ENCODE measurements at places on chromosomes 2 and 18.

DNA sequence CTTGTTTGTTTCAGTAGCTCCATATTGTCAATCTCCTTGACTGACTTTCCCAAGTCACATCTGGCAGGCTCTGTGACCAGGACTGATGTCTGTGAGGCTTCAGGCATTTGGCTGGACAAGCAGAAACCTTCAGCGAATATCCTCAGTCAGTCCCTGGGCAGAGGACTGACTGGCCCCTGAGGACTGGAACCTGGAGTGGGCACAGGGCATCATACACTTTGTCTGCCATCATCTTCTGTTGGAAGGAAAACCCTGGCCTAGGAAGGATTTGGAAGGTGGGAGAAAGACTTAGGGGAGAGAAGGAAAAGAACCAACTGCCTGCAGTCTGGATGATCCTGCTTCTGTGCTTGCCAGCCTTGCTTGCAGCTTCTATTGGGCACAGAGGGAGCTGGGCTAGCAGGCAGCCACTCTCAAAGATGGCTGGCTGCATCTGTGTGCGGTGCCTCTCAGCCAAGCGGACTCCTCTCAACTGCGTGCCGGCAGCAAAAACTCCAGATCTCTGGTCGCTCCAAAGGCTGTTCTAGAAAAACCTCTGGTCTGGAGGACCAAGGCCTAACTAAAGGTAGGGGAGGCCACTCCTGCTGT, 126.8 kb downstream of the MARCHF4 start:
- no peak for DNase-seq

DNA sequence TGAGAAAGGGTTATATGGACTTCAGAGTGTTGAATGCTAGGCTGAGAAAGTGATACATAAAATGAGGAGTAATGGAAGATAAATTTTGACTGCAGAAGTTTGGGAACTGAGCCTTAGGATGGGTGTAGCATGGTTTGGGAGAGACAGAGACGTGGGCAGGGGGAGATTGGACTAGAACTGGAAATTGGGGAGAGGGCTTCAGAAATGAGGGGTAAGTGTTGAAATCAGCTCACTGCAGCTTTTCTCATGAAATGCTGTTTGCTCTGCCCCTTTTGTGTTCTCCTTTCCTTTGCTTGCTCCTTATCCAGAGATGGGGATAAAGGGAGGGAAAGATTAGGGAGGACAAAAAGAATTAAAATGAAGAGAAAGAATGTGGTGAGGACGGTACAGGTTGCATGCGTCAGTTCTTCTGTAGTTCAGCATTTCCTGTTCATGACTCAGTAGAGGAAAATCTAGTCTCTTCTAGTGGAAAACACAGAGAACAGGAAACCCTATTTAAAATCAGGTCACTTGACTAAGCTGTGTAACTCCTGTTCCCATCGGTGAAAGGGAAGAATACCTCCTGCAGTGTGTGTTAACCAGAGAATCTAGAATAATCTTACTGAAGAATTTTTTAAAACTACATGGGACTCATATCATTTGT, 105.6 kb downstream of the CRIM1 start:
- DNase-seq = peak; percentile 94

- no peak for DNase-seq
Observed at GRCh38 chr2:86519349-86519748, 43.9 kb downstream of the CHMP3 start.

DNA sequence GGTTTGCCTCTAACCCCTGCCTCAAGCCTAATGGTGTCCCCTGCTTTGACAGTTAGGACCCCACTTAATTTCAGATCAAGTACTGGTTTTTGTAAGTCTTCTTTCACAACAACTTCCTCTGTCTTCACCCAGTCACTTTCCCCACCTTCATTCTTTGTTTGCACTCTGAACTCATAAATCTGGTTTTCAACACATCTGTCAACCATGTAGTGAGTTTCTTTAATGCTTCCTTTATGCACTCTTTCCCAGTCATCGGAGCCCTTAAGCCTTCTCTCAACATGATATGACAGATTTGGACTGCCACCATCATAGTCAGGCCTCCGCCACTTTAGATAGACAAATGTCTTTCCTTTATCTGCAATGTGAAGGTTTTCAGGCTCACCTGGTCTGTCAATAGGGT, 109.1 kb downstream of the PLEKHA3 start:
- DNase-seq = no peak

GRCh38 chr2:95261602-95262001, 12.6 kb upstream of the PROM2 start:
- DNase-seq = no peak

DNA sequence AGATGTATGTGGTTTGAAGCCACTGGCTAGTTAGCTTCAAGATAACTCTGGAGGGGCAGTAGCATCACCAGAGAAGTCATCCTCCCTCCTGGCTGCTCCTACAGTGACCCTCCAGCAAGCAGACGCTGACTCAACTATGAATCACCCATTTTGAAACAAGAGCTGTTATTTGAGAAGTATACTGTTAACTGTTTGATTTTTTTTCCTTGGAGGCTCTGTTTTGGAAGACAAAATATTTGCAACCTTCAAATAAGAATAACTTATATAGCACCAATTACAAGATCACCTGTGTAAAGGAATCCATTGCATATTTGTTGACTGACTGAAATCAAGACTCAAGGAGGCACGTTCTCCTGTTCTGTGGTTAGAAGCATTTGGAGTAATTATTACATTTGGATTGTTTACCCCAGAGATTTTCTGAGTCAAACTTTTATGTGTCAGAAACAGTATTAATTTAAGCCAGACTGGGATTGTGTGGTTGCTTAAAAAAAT, 313.8 kb downstream of the MTX2 start:
- peak; percentile 64 for DNase-seq

GRCh38 chr2:235661952-235662351, 168.1 kb downstream of the AGAP1 start:
- DNase-seq = no peak

- no peak for DNase-seq
Observed at GRCh38 chr2:46653539-46653938, 174.2 kb downstream of the TMEM247 start.
